ENCODE measurements at places on chromosomes 1 and 21.

DNA sequence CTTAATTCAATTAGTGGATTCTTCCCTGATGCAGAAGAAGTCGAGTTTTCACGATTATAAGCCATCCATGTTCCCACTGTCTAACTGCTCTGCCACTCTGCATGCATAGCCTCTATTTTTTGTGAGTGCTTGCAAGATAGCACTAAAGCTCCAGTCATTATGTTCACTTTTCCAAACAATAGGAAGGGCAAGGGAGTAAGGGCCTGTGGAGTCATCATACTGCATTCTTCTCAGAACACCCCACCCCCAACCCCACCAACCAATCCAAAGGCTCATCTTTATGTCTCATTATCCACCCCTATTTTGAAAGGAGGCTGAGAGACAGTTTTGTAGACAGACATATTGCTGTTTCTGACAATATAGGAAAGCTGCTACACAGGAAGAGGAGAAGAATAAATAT lies 471.7 kb upstream of the ADGRL2 start:
- no peak for DNase-seq

GRCh38 chr1:219574484-219575087 lies 38.3 kb downstream of the ZC3H11B start:
- no peak for DNase-seq

DNA sequence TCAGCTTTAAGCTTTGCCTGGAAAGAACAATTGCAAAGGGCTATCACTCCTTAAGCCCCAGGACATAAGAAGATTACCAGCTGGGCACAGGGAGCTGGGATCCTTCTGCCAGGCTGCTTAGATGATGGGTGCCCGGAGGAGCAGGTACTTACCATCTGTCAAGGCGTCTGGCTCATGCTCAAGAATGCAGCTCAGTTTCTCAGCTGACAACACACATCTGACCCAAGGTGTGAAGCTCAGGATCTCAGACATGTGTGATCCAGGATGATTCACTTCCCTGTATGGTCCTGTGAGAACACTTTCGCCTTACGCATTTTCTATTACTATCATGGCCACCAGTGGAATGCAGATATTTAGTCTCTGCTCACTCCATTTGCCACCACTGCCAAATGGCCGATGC lies 14.7 kb upstream of the DISC1 start:
- DNase-seq, result no peak

DNA sequence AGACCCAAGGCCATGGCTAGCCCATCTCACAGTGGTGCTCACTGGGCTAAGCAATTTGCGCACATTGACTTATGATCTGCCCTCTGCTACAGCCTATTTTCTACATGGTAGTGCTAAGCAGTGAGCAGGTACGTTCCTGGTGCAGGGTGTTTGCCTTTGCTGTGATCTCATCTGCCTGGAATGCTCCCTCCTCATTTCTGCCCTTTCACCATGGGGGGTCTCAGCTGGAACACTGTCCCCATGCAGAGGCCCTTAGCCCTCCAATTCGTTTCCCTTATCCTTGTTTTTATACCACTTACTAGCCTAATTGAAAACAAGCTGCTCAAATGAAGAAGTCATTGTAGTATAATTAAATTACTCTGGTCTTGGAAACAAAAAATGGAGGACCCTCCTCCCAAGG lies 2.0 kb upstream of the B3GALT5 start:
- DNase-seq, result no peak

DNA sequence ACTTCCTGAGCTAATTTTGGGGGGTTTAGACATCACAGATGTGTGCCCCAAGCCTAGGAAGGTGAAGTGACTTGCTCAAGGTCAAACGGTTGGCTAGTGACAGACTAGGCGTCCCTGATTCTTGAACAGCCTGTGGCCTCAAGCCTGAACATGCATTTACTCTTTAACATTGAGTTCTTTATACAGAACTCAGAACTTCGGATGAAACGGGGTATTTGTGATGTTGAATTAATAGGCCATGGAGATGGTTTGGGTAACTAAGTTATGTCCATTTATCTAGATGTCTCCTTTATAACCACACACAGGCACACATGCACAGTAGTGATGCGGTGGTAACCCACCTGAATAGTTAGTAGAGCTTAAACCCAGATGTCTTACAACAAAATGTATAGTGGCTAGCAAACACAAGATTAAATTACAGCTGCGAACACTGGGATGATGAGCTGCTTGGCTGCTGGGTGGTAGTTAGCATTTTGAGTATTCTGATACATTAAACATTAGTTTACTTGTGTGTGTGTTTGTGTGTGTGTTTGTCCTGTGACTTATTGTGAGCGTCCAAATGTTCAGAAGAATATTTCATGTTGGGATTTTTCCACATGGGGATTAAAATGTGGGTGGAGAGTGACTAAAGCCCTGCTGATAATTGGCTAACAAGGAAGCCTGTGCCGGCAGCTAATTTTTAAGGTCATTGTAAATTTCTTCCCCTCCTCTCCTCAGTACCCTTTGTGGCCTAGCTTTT lies 2.3 kb downstream of the ATP1A1 start:
- no peak for DNase-seq

GRCh38 chr1:110309139-110309538 lies 30.0 kb upstream of the RBM15 start:
- no peak for DNase-seq

DNA sequence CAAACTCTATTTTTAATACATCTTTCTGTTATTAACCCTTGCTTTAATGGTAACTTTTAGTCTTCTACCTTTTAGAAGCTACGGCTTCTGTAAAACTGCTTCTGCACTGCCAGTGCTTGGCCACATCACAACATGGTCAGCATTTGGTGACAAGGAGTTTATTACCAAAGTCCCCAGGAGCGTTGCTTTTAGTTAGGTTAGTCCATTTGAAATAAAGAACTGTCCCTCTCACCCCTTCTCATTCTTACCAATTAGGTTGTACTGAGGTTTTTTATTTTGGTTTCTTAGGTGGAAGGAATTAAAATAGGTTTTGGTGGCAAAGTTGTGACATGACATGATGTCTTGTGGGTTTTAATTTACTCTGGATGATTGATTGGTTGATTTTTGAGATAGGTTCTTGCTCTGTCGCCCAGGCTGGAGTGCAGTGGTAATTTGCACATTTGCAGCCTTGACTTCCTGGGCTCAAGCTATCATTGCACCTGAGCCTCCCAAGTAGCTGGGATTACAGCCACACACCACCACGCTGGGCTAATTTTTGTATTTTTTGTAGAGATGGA lies 39.2 kb downstream of the SPEN start:
- no peak for DNase-seq

DNA sequence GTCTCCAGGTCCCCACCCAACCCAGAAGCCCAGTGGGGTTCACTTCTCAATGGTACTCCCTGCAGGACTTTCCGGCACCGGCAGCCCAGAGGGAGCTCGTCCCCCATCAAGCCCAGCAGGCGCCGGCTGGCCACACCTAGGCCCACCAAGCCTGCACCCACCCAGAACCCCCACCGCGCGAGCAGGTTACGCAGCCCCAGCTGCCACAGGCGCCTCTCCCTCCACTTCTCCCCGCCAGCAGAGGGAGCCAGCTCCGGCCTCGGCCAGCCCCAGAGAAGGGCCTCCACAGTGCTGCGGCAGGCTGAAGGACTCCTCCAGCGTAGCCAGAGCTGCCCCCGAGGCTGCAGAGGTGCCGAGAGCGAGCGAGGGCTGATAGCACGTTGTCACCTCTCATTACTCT lies 722.3 kb downstream of the PLA2G4A start:
- no peak for DNase-seq

DNA sequence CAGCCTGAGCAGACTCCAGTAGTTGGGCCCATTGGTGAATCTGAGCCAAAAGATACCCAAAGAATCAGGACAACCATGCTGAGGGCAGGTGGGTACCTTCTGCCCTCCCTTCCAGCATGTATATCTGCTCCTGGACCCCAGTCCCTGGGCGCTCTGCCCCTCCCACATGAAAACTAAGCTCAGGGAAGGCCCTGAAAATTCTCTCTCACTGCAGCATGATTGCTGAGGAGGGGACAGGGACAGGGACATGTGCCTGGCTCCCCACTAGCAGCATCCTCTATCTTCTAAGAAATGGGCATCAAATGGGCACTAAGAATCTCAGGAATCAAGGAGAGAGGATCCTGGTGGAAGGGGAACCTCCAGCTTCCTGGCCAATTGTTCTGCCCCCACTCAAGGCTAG lies 446.0 kb downstream of the MATN1 start:
- no peak for DNase-seq

GRCh38 chr1:36857754-36858153 lies 176.6 kb downstream of the GRIK3 start:
- DNase-seq, result no peak

DNA sequence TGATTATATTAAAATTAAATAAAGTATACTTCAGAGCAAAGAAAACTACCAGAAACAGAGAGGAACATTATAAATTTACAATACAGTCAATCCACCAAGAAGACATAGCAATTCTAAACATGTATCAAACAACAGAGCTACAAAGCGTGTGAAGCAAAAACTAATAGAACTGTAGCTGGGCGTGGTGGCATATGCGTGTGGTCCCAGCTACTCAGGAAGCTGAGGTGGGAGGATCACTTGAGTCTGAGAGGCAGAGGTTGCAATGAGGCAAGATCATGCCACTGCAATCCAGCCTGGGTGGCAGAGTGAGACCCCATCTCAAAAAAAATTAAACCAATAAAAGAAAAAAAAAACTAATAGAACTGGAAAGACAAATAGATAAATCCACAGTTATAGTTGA lies 12.3 kb downstream of the CCDC185 start:
- DNase-seq, result no peak

DNA sequence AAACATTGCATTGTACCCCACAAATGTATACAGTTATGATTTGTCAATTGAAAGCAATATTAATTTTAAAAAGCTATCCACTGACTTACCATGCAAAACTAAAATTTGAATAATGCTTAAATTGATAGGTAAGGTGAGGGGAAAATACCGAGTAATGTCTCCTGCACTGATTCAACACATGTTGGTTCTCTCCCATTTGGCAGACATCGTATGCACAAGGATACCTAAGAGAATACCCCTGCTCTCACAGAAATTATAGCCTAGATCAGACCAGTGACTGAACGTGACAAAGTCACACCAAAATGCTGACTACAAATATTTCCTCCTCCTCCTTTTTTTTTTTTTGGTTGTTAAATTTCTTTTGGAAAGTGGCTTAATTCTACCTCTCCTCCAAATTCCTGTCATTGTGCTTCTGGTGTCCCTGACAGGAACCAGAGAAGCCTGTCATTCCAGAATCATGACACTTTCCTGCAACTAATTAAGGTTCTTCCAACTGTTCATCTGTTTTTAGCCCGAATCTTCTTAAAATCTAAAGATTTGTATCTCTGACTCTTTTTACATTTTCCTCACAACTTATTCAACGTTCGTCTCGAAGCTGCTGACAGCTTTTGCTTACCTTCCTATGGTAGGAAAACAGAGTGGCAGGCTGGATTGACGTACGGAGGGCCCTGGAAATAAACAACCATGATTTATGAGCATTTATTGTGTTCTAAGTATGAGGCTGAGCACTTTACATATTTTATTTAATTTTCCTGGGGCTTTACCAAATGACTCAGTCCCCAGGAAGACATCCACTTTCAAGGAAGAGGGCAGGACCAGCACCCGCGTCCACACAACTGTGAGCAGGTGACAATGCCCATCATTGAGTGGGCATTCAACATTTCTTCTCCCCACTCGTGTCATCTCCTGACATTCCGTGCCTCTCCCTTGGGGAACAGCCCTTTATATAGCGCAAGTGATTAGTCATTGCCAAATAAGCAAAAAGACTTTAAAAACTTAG lies 57.9 kb upstream of the KCNE2 start:
- DNase-seq, result no peak

- DNase-seq, result peak; percentile 54
Observed at GRCh38 chr1:211259638-211260126, 516 bp downstream of the RCOR3 start.

- DNase-seq, result no peak
Observed at GRCh38 chr1:34831721-34832246, 27.8 kb downstream of the SMIM12 start.

DNA sequence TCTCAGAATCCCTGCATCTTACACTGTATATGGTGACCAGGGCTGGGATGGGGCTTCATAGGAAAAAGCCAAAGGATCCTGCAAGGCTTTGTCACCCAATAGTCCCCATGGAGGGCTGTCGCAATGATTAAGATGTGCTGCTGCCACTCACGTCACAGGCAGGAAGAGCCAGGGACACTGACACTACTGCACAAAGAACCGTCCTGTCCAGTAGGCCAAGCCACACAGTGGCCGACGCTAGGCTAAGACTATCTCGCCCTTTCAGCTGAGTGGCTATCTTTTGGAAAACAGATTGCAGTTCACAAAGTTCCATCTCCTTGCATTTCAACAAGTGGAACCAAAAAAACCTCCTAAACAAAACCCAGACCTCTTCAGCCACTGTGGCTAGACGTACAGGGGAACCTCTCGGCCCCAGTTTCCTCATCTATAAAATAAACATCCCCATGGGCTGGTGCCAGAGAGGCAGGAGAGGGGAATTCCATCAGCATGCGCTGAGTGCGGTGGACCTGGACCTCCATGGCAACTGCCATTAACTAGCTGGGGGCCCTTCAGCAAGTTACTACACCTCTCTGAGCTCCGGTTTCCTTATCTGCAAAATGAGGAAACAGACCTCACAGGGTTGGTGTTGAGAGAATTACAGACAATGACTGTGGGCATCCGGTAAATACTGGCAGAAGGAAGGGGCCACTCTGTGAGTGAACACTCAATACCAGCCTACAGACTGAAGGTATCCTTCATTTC lies 8.7 kb downstream of the CAPZB start:
- no peak for DNase-seq

DNA sequence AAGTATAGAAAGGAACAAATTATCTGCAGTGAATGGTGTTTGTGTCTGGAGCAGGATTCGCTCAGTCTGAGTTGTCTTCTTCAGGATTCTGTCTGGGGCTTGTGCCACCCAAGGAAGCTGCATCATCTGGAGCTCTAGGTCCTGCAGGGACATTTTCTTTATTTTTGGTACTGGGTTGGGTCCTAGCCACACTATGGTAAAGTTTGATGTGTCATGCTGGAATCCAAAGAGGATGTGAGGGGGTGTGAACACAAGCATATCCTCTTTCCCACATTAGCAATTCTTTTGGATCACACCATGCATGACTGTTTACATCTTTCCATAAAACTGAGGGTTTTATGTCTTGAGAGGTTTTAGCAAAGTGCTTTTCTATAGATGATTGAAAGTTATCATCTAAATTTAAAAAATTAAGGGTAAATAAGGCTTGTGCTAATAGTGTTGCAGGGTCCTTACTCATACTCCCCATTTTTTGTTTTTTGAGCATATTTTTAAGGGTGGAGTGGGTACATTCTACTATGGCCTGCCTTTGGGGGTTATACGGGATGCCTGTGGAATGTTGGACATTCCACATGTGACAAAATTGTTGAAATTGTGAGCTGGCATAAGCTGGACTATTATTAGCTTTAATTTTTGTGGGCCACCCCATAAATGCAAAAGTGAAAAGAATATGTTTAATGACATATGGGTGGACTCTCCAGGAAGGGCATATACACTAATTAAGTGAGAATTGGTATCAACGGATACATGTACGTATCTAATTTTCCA lies 152.0 kb upstream of the HMCN1 start:
- DNase-seq, result no peak
